ENCODE measurements at places on chromosomes 3 and 15. TPM values are rescaled to one million over a fixed set of nuclear protein-coding genes. Genes with fewer than 3 reads are reported as not detected.

Gene CCDC51
- 6.6 TPM for polyA plus RNA-seq

Gene MINAR1
- not detected for polyA plus RNA-seq

Gene GOLGA6L7
- polyA plus RNA-seq, result not detected

Gene LRRC31
- not detected for polyA plus RNA-seq

Gene APOD
- not detected for polyA plus RNA-seq

Gene ZNF106
- 16.1 TPM for polyA plus RNA-seq

Gene PTPN23
- 0.46 TPM for polyA plus RNA-seq

Gene DNASE1L3
- not detected for polyA plus RNA-seq

Gene CLDN18
- not detected for polyA plus RNA-seq

Gene ALDH1A2
- not detected for polyA plus RNA-seq

Gene PLA2G4E
- polyA plus RNA-seq, result not detected

Gene ZNF501
- 2.1 TPM for polyA plus RNA-seq

Gene TRPM7
- 12.2 TPM for polyA plus RNA-seq

Gene CD200
- polyA plus RNA-seq, result 1.00 TPM

Gene C2CD4A
- 0.08 TPM for polyA plus RNA-seq

Gene CD200R1
- polyA plus RNA-seq, result 27.6 TPM

Gene SUCNR1
- polyA plus RNA-seq, result not detected

Gene AMIGO3
- polyA plus RNA-seq, result not detected

Measured in CD4-positive, alpha-beta memory T cell (primary cell).